IPS DF 19.7 (cell line): ENCODE measurements at places on chromosomes 4 and X.

- DNase-seq, result no peak
Measured at GRCh38 chrX:119755981-119756533, 2.3 kb upstream of the SOWAHD start.

DNA sequence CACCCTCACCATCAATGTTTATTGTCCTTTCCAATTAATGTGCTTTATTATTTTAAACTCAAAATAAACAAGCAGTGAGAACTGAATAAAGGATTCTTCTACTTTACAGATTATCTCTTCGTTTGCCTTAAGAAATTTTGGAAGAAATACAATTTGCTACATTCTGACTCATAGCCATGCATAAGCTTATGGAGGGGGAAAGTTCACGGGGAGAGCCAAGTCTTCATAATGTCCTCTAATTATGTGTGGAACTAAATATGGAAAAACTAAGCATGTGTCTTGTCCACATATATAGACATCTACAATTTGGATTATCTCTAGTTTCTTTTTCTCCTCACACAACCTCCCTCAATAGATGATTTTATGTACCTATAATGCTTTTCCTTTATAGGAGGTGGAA is 17.5 kb downstream of the CXCL13 start:
- DNase-seq, result no peak

DNA sequence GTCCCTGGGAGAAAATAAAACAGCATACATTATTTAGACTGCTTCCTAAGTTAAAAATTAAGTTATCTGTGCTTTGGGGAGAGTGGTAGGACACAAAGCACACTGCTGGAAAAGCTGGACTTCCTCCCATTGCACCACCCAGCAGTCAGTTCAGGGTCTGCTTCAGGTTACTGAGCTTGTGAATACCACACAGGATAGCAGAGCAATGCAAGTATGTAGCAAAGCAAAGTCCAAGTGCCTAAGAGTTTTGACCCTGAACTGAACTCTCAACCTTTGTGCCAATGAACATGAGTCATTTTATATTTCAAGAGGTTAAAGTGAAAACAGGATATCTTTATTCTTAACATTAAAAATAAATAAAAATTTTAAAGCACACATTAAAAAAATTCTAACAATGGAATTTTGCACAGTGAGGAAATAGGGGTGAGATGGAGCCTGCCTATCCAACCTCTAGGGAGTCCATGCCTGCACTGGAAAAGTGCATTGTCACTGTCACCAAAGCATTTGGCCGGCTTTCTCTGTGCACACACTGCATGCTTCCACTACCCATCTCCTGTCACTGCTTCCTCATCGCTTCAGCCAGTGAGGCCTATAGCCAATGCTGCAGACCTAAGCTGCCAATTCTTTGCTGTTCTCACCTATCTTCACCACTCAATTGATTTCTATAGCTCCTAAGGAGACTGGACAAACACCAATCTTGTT is 50.9 kb downstream of the ABCG2 start:
- DNase-seq, result no peak

DNA sequence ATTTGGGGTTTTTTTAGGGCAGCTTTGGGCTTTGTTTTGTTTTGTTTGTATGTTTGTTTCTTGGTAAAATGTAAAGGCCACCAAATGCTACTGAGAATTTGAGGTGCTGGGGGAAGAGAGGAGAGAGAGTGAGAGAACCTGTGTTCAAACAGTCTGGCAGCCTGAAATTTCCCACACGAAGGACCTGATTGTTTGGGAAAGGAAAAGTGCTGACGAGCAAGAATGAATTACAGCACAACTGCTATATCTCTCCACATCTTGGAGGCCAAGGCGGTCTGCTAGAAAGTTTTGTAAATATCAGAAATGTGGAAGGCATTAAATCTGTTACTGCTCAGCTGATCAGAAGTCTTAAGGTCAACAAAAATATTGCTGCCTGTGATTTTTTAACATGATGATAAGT is 170.5 kb downstream of the PALLD start:
- DNase-seq, result no peak

GRCh38 chr4:133474501-133474900 is 325.4 kb downstream of the PCDH10 start:
- no peak for DNase-seq

DNA sequence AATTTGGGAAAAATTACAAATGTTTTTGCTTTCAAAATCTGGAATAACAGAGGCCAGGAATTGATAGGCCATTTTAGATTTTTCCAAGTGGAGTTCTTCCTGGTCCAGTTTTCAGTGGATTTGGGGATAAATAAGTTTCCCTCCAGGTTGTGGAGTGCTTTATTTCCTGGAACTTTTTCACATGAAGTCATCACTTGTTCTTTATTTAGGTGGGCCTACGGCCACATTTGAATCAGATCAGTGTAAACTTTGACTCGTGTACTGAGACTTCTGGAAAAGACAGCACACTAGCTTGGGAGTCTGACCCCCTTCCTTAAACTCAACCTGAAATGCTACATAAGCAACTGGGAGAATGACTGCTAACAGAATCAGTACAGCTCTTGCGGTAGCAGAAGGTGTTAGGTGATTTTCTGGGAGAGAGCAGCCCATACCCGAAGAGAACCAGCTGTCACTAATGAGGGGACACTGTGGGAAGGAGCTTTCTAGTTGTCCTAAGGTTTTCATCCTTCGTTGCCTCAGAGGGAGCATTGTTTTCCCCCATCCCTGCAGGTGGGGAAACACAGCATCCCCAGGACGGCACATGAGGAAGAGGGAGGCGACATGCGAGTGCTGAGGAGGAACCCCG is 235.2 kb upstream of the FAT1 start:
- DNase-seq, result no peak

DNA sequence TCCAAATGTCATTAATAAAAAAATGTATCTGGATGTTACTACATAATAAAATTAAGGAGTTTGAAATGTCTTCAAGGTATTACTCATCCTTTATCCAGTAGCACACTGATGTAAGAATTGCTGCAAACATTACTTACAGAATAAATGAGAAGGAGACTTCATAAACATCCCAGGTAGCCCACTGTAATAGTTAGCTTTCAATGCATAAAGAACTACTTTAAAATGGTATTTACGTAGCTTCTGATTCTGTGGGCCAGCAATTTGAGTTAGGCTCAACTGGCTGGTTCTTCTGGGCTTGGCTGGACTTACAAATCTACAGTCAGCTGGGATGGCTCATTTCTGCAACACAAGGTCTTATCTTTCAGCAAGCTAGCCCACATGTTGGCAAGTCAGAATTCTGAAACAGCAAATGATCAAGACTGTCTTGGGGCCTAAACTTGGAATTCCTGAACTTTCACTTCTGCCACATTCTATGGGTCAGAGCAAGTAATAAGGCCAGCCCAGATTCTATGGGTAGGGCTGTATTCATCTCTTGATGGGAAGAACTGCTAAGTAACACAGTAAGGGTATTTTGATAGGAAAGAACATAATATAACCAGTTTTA is 522.5 kb downstream of the IQCM start:
- DNase-seq, result no peak
